ENCODE measurements at places on chromosomes 16 and 17.
A peak's percentile ranks its signal among the peaks of the same experiment; 100 is the strongest.

- no peak for DNase-seq
Observed at GRCh38 chr16:24074574-24074973, 181.6 kb upstream of the CACNG3 start.

DNA sequence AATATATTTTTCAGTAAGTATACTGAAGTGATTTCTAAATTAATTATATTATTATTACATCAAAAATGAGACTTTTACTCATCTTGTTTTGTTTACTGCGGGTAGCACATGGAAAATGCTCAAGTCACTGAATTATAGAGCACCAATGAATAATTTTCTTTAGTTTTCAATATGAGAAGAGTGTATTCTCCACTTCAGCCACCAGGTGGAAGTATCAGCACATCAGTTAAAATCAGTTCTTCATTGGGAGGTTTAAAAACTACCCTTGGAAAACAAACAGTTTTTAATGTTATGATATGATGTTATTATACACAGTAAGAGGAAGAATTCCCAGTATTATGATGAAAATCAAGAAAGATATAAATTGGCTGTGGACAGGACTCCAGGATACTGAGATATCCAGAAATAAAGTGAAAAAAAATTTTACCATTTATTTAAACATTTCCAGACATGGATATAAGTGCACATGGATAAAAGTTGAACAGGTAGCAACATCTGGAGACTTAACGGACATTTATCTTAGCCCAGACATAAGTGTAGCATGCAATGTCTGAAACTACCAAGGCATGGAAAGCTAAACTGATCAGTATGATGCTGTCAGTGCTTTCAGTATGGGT lies 467.3 kb downstream of the KCNJ2 start:
- peak; percentile 29 for DNase-seq

DNA sequence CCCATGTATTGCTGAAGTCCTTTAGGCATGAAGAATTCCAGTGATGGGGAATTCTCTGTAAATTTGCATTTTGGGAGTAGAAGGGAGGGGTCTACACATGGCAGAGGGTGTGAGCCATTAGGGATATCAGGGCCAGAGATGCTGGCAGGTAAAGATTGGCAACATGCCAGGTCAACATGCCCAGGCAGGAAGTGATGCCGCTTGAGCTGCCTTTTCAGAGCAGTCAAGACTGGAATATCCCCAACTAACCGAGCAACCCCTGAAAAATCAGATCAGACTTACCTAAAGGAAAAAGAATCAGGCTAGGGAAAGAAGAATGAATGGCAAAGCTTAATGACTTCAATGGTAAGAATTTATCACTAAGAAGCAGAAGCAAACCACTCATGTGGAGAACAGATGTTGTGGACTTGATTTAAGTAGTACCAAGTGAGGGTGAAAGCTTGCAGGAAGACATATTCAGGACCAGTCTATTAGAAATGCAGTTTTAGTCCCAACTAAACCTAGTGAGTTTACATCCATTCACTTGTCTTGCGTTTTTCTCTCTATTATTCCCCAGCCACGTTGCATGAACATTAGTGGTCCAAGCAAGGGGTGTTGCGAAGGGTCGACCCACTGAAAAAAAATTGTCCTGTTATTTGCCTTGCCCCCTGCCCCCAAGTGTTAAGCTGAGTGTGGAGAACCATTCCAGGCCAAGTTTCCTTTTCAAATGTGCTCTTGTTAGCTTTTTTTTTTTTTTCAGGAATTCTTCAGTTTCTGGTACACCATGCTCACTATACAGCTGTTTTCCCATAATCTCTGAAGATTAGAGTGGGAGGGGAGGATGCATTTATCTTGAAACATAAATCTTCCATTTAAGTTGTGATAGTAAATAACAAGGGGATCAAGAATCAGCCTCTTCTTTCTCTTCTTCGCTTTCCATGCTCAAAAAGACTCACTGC lies 105.2 kb downstream of the ABCA8 start:
- no peak for DNase-seq

GRCh38 chr16:50607447-50607846 lies 59.3 kb downstream of the NKD1 start:
- no peak for DNase-seq

- no peak for DNase-seq
Observed at GRCh38 chr16:10658943-10659342, 35.8 kb downstream of the TEKT5 start.

GRCh38 chr16:12679660-12680272 lies 123.9 kb downstream of the CPPED1 start:
- no peak for DNase-seq

DNA sequence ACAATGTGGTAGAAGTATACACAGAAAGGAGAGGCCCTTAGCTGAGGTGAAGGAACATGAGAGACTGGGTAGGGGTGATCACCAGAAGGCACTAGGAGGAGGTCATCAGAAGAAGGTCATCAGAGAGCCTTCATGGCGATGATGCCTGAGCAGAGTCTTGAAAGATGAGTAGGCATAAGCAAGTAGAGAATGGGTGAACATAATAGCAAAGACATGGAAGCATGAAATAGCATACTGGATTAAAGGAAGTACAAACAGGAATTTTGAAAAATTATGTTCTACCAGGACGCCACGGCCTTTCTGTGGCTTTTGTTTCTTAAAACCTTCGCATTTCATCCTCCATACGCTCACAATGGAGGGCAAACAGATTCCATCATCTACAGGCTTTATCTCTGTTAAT lies 2.9 kb downstream of the IKZF3 start:
- DNase-seq: peak; percentile 20

DNA sequence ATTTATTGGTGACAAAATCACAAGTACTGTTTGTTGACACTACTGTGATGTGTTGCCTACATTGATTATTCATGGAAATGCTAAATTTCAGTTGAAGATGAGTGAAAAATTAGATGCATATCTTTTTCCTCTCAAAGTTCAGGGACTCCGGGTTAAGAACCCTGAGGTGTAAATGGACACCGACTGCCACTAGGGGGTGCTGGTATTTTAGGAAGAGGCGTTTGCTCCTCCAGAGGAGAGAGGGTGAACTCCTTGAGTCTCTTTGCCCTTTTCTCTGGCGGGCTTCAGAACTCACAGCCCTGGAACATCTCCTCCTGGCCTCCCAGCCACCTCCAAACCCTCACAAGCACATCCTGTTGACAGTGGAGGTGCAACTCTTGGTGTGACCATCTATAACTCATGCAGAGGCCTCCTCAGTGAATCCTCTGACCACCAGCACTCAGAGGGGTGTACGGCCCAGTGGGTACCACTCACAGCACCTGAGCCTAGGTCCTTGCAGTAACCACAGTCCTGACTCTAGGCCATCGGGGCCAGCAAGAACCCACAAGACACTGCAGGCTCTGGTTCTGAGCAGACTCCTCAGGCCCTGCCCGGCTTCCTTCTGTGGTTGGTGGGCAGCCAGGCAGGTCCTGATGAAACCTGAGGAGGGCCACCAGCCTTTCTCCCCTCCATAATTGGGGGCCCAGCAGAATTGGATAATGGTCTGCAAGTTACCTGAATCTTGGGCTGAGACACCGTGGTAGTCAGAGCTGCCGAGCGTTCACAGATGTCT lies 26.2 kb upstream of the PIK3R5 start:
- DNase-seq: peak; percentile 73

DNA sequence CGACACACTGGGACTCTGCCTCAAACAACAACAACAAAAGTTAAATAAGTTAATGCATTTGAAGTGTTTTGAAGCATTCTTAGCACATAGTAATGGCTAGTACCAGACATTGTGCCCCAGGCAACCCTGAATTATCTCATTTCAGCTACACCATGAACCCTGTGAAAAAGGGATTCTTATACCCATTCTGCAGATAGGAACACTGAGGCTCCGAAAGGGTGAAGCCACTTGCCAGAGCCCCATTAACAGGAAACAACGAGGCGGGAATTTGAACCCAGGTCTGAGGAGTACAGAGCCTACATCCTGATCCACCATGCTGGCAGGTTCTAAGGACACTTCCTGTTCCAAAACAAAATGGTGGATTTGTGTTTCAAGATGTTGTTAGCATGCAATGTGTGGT lies 9.2 kb downstream of the GPR139 start:
- no peak for DNase-seq

DNA sequence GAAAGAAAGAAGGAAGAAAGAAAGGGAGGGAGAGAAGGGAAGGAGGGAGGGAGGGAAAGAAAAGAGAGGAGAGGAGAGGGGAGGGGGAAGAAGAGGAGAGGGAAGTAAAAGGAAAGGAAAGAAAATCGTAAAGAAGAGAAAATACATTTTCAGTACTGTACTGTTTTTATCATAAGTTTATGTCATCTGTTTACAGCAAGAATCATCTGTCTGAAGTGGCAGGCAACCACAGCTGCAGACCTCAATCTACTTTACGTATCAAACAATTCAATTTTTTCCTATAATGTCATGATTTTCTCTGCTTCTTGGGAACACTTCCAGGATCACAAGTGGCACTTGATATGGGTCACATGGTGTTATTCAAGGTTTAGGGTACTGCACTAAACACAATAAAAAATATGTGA lies 58.3 kb downstream of the USP32 start:
- DNase-seq: no peak

GRCh38 chr17:37650419-37651003 lies 7.3 kb upstream of the DDX52 start:
- no peak for DNase-seq

DNA sequence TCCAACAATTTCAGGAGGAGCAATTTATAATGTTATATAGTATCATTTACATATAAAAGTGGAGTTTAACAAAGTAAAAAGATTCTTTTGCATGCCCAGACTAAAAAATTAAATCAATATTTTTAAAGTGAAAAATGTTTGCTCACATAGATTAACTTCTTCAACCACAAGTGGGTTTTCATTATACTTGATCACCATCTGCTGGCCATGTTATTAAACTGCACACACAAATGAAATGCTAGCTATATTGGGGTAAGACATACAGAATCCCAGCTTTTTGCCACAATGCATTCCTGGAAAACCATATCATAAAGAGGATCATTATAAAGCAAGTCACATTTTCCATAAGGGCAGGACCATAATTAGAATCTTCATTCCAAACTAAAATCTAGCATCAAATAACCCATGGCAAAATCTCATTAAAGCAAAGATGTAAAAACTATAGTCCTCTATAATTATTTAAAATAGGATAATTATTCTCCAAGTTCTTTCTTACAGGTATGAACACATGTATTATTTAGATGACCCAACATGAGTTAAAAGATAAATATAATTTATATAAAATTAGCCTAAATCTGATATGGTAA lies 26.3 kb downstream of the CEP112 start:
- DNase-seq: peak; percentile 48

DNA sequence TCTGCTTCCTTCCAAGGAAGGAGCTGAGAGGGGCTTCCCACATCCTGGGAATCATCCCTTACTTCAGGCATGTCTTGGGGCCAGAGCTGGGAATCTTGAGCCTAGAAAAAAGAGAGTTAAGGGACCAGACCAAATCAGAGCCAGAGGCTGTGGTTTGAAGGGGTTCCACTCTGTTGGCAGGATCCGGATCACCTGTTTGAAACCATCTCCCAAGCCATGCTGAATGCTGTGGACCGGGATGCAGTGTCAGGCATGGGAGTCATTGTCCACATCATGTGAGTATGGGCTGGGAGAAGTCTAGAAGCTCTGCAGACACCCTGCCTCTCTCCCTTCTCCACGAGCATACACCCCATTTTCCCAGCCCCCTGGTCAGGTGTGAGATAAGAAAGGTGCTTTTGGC lies 9.7 kb downstream of the PSMB3 start:
- no peak for DNase-seq

- DNase-seq: no peak
Observed at GRCh38 chr17:17769869-17770631, 66.7 kb downstream of the SREBF1 start.

DNA sequence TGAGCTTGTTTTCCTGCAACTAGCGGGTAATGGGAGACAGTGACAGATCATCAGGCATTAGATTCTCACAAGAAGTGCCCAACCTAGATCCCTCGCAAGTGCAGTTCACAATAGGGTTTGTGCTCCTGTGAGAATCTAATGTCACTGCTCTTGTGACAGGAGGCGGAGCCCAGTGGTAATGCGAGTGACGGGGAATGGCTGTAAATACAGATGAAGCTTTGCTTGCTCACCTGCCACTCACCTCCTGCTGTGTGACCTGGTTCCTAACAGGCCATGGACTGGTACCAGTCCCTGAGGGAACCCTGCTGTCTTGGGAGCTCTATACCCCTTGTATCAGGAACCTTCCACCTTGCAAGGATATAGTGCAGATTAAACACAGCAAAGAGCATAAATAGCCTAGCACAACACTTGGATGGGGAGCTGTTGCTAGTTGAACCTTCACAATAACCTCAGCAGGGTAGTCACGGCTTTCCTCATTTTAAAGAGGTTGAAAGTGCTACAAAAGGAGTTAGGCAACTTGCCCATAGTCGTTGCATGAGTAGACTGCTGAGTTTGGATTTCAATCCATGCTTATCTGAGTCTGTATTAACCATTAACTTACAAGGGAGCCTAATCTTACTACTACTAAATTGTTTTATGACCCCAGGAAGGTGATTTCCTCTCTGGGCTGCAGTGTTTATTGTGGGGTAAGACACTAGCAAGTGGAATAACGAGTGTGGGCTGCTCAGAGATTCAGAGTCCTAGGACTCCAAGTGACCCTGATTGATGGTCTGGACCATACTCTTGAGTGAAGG lies 156.6 kb upstream of the ZFHX3 start:
- no peak for DNase-seq

- DNase-seq: peak; percentile 14
Observed at GRCh38 chr16:15757630-15758251, 99.1 kb downstream of the MYH11 start.

DNA sequence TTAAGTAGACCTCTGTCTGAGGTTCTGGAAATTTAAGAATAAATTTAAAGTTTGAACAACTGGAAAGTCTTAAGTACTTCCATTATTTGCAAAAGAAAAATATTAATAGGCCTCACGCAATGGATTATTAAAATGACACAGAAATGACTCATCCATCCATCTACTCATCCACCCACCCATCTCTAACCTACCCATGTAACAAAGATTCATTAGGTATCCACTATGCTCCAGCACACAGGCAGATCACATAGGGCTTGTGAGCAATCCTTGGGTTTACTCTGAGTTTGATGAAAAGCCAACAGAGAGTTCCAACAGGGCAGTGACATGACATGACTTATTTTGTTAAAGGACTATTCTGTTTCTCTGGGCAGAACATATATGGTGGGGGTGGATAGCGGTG lies 93.3 kb downstream of the HELZ start:
- DNase-seq: no peak

Measured in activated CD4-positive, alpha-beta T cell treated with anti-CD3 and anti-CD28 coated beads, Interleukin-2, amount 50 U/mL, for 16 hours (primary cell).